ENCODE measurements at places on chromosomes 7 and 10. TPM values are rescaled to one million over a fixed set of nuclear protein-coding genes. Genes with fewer than 3 reads are reported as not detected.

The IL2RA gene
- total RNA-seq = not detected

The PRLHR gene
- not detected for total RNA-seq

The ADCY1 gene
- 0.26 TPM for total RNA-seq

The PAPOLB gene
- 0.07 TPM for total RNA-seq

The HEPACAM2 gene
- total RNA-seq = not detected

The MSS51 gene
- total RNA-seq = 2.1 TPM

The PAX4 gene
- not detected for total RNA-seq

The RARRES2 gene
- 1.7 TPM for total RNA-seq

The SNCG gene
- total RNA-seq = 13.0 TPM

The TAS2R5 gene
- 1.6 TPM for total RNA-seq

The SPDYE5 gene
- total RNA-seq = not detected

The PRPS1L1 gene
- total RNA-seq = not detected

The ITGA8 gene
- total RNA-seq = 43.7 TPM

The C10orf53 gene
- not detected for total RNA-seq

The TDRD1 gene
- 0.13 TPM for total RNA-seq

The SH3PXD2A gene
- total RNA-seq = 45.5 TPM

The CNNM1 gene
- total RNA-seq = 0.17 TPM

The CXCL12 gene
- total RNA-seq = 101 TPM

The AKR1C8 gene
- total RNA-seq = not detected

The OR2A7 gene
- 0.07 TPM for total RNA-seq

The LIPK gene
- total RNA-seq = not detected

The LEP gene
- 0.17 TPM for total RNA-seq

The CEP55 gene
- 5.5 TPM for total RNA-seq

The PIP gene
- not detected for total RNA-seq

The SERPINE1 gene
- total RNA-seq = 1,589 TPM

The CCDC3 gene
- 64.4 TPM for total RNA-seq

The C7orf57 gene
- not detected for total RNA-seq

The PNLIP gene
- total RNA-seq = not detected

The PNLIPRP3 gene
- total RNA-seq = not detected

The PYROXD2 gene
- 22.9 TPM for total RNA-seq

The INHBA gene
- 67.4 TPM for total RNA-seq

The GSTO2 gene
- 4.6 TPM for total RNA-seq

The KCNIP2 gene
- 1.5 TPM for total RNA-seq

The SLC18A3 gene
- total RNA-seq = not detected

The MRPS33 gene
- total RNA-seq = 21.3 TPM

The PPP1R17 gene
- total RNA-seq = not detected

The DMTF1 gene
- total RNA-seq = 78.6 TPM

The AKR1C3 gene
- total RNA-seq = 74.1 TPM

The HMX2 gene
- total RNA-seq = not detected

The PRXL2A gene
- 8.9 TPM for total RNA-seq

The CALML5 gene
- total RNA-seq = not detected
